Amniotic epithelial cell (primary cell): ENCODE measurements at places on chromosomes 5 and 9.
A peak's percentile ranks its signal among the peaks of the same experiment; 100 is the strongest.

- no peak for DNase-seq
Measured at GRCh38 chr9:76887003-76887821, 18.7 kb downstream of the PRUNE2 start.

GRCh38 chr5:179867079-179867465, 8.5 kb upstream of the MRNIP start:
- no peak for DNase-seq

DNA sequence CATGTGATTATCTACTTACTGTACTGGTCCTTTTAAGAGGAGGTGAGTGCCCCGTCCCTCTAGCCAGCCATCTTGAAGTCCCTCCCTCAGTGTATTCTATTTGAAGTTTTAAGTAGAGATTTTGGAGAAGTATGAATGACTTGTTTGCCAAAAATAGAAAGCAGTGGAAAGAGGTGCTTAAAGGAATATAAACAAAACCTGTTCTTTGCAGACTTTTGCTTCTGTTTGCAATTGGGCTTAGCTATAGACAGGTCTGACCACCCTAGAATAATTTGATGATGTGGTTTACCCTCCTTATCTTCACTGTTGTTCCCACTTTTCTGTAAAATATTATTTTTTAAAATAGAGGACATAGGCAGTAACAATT, 21.2 kb downstream of the OSMR start:
- DNase-seq = no peak

DNA sequence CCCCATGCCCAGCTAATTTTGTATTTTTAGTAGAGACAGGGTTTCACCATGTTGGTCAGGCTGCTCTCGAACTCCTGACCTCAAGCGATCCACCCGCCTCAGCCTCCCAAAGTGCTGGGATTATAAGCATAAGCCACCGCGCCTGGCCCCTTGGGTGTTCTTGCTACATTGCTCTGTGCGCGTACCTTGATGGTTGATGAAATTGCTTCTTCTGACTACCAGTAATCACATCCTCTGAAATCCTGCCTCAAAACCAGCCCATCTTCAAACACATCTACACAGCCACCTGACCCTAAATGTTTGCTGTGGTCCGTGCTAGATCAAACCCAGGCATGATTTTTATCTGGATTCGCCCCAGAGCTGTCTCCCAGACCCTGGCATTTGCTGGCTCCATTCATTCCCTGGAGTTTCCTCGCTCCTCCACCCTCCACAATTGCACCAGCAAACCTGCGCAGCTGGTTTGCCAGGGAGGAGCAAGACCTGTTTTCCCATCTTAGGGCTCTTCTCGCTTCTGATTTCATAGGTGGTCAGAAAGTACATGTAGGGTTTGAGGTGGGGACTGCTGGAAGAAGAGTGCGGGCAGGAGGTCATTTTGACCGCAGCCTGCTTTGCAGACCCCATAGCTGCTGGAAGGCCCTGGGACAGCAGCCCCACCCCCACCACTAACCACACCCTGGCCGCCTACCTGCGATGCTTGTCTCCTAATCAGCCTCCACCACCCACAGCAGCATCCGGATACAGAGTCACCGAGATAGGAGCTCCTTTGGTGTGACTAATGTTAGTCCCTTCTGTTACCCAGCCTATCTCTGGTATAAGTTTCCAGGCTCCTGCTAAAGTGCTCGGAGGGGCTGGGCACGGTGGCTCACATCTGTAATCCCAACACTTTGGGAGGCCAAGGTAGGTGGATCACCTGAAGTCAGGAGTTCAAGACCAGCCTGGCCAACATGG, 22.7 kb downstream of the SWI5 start:
- DNase-seq = no peak

GRCh38 chr5:133664422-133664821, 52.1 kb upstream of the FSTL4 start:
- DNase-seq = peak; percentile 6

GRCh38 chr5:34459908-34460307, 196.2 kb upstream of the RAI14 start:
- DNase-seq = no peak

DNA sequence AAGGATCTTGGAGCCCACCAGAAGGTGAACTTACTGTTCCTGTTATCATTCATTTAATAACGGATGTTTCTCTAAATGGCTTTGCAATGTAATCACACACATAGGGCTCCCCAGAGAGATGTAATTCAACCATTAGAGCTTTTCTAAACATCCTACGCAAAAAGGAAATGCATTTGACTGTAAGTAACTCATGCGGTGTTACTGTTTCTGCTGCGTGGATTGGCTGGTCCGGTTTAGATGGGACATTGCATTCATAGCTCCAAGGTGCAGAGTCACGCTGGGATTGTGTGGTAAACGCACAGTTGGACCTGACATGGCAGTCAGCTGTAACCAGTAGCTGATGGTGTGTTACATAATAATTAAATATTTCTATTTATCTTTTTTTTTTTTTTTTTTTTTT, 185.5 kb upstream of the OTULINL start:
- no peak for DNase-seq

- no peak for DNase-seq
Measured at GRCh38 chr9:137762414-137763061, 115.0 kb upstream of the CACNA1B start.

- DNase-seq = no peak
Measured at GRCh38 chr9:128992995-128993394, 35.1 kb downstream of the SH3GLB2 start.

DNA sequence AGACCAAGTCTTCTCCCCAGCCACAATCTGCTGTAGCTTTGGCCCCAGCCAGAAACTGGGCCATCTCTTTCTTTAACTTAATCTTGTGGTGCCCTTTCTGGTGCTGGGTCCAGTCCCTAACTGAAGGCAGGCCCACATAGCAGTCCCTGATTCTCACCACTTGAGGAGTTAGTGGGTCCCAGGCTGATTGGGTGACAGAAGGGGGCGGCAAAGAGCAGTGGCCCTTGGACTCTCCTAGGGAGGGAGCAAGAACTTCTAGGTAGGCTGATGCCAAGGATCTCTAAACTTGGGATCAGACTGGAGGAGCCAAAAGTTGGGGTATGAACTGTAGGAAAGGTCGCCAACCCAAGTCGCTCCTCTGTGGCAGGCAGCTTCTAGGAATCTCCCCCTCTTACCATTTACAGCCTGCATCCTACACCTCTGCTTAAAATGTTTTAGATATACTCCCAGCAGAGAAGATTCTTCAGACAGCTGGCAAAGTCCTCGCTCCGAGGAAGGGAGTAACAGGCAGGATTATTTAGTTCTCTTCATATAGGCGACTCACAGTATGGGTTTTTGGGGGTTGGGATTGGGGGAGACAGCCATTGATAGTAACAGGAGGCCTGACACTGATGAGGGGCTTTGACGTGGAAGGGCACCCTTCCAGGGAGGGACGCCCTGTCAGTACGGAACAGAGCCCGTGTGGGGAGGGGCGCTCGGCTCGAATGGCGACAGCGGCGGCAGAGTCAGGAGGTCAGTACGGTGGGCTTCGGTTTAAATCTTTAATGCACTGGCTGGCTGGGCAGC, 2.0 kb upstream of the CCL27 start:
- peak; percentile 67 for DNase-seq

DNA sequence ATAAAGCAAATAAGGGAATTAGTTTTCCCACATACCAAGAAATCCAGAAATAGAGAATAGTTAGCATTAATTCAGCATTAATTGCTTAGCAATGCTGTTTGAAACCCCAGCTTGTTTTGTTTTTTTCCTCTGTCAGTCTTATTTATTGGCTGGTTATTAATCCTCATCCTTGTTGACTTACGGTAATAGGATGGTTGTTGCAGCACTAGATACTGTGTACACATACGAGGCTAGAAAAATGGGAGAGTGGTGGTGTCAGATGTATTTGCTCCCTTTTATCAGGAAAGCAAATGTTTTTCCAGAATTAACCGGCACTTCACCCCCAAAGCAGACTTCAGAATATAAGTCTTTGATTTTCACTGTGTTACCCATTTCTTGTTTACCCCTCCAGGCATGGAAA, 60.4 kb downstream of the ERBIN start:
- DNase-seq = no peak

- DNase-seq = peak; percentile 17
Measured at GRCh38 chr5:37836592-37837413, 3.0 kb downstream of the GDNF start.

- DNase-seq = peak; percentile 27
Measured at GRCh38 chr5:59685793-59686192, 207.7 kb downstream of the PDE4D start.

DNA sequence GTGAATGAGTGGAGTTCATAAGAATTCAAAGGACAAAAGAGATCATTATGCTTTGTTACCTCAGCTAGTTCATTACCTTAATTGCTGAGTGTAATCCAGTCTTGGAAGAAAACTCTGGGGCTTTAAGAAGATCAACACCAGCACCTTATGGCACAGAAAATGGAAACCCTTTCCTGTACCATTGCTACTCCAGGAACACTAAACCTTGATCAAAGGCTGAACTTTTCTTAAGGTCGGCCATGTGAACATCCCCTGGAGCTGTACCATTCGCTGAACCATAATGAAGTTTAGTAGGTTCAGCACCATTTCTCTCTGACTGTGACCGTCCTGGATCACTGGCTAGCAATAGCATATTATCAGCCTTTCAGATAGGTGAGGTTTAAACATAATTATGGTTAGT, 97.4 kb downstream of the PBX3 start:
- no peak for DNase-seq

DNA sequence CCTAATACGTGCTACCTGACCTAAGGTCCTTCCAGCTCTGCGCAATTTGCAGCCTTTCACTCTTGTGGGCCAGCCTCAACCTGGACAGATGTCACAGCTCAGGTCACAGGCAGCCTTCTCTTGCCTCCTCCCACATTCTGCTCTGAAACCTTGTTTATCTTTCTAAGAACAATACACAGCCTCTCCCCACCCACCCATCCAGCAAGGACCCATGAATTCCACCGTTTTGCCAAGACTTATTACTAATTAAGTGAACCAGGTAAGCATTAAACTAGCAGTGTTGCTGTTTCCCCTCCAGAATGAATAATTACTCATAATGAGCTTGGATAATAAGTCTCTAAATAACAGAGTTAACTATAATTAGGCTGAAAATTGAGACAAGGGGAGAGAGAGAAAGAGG, 11.0 kb downstream of the FABP6 start:
- no peak for DNase-seq

- DNase-seq = peak; percentile 50
Measured at GRCh38 chr9:130565792-130566191, 13.6 kb upstream of the FUBP3 start.

GRCh38 chr5:155024015-155024414, 10.5 kb downstream of the KIF4B start:
- no peak for DNase-seq

- DNase-seq = no peak
Measured at GRCh38 chr5:161030229-161030628, 178.2 kb upstream of the ATP10B start.

DNA sequence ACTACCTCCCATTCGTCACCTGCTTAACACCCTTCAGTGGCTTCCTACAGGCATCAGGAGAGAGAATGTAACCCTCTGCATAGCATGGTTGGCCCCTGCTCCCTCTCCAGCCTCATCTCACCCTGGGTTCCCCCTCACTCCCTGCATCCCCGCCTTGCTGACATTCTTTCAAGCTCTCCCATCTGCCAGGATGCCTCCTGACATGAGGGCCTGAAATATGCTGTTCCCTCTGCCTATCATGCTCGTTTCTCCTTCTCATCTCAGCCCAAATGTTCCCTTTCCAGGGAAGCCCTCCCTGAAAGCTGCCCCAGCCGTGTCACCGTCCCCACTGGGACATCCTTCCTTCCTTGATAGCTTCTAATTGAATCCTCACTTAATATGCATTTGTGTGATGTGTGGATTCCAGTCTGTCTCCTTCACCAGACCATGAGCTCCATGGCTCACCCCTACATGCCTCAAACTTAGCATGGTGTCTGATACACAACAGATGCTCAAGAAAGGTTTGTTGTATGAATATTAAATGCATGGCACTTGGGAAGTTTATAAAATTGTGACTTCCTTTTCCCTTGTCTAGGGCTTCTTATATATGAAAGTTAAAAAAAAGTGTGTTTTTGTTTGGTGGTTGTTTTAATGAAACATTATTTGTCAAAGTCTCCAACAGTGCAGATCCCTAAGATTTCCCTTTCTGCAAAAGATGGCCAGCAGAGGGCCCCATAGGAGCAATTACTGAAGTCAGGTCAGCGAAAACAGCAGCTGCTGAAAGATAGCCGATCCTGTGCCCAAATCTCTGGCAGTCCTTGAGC, 7.3 kb upstream of the C5orf58 start:
- peak; percentile 49 for DNase-seq

GRCh38 chr9:81174023-81174422, 515.3 kb downstream of the TLE1 start:
- DNase-seq = no peak

GRCh38 chr9:128919402-128920089, 1.2 kb upstream of the PHYHD1 start:
- DNase-seq = no peak

GRCh38 chr9:79651251-79651795, 79.6 kb downstream of the TLE4 start:
- DNase-seq = peak; percentile 37

DNA sequence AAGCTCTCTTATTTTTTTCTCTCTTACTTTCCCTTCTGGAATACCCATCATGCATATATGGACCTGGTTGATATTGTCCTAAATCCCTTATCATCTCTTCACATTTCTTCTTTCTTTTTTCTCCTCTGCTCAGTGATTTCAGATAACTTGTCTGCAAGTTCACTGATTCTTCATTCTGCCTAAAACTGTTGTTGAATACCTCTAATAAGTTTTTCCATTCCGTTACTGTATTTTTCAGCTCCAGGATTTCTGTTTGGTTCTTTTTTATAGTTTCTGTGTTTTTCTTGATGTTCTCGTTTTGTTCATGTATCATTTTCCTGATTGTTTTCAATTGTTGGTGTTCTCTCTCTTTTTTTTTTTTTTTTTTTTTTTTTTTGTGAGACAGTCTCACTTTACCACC, 203.7 kb downstream of the COMMD10 start:
- DNase-seq = no peak

- DNase-seq = no peak
Measured at GRCh38 chr5:106858616-106859015, 812.1 kb downstream of the EFNA5 start.

GRCh38 chr5:97046270-97046982, 96.0 kb downstream of the LIX1 start:
- DNase-seq = peak; percentile 40

DNA sequence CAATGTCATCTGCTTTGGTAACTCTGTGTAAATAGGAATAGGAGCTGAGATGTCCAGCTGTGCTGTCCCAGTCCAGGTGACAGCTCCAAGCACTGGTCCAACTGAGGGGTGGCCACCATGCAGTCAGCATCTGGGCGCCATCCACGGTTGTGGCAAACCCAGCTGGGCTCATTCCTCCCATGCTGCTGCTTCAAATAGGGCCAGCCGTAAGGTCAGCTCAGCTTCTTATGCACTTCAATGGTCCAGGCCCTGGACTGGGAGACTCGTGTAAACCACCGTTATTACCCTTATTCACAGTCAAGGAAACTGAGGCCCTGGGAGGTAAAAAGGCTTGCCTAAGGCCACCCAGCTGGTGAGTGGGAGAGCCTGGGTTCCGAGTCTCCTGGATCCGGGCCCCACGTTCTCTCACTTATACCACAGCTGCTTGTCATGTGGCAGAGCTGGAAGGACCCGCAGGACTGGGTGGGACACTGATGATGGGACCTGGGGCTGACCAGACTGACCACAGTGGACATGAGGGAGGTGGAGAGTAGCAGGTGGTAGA, 38.7 kb upstream of the ANGPTL2 start:
- DNase-seq = no peak
